ENCODE measurements at places on chromosomes 5 and 9.
A peak's percentile ranks its signal among the peaks of the same experiment; 100 is the strongest.

- no peak for DNase-seq
These were observed 2.4 kb downstream of the CCL28 start for GRCh38 chr5:43409809-43410271.

DNA sequence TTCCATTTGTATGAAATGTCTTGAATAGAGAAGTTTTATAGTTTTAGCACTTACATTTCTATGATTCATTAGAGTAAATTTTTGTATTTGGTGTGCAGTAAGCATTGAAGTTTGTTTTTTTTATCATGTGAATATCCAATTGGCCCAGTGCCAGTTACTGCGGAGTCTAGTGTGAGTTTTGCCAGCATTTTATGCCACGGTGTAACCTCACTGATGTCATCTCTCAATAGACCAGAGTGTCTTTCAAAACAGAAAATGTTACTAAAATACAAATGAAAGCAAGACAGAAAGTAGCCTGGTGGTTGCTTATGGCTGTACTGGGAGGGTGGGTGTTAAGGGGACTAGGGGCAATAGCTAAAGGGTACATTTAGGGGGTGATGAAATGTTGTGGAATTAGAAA is 62.8 kb downstream of the IPPK start:
- DNase-seq, result peak; percentile 82

- peak; percentile 41 for DNase-seq
These were observed 72.5 kb downstream of the AP3B1 start for GRCh38 chr5:78221964-78222451.

DNA sequence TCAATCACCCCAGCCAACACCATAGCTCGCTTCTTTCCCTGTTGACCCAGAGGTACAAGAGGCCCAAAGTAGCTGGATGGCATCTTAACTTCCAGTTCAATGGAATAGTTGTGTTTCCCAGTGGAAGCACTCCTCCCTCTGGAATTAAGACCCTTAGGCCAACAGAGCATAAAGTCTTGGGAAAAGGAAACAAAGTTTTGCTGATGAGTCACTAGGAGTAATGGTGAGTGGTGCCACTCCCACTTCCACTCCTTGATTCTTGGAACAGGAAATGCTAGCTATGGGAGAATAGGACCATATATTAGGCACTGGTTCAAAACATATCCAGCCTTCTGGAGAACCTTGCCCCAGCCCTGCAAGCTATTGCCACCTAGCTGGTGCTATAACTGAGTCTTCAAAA is 44.7 kb upstream of the LMX1B start:
- DNase-seq, result peak; percentile 22

DNA sequence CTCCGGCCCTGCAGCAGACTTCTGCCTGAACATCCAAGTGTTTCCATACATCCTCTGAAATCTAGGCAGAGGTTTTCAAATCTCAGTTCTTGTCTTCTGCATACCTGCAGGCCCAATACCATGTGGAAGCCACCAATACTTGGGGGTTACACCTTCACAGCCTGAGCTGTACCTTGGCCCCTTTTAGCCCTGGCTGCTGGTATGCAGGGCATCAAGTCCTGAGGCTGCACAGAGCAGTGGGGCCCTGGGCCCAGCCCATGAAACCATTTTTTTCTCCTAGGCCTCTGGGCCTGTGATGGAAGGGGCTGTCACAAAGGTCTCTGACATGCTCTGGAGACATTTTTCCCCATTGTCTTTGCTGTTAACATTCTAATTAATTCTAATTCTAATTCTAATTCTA is 680.6 kb downstream of the ELAVL2 start:
- DNase-seq, result no peak

DNA sequence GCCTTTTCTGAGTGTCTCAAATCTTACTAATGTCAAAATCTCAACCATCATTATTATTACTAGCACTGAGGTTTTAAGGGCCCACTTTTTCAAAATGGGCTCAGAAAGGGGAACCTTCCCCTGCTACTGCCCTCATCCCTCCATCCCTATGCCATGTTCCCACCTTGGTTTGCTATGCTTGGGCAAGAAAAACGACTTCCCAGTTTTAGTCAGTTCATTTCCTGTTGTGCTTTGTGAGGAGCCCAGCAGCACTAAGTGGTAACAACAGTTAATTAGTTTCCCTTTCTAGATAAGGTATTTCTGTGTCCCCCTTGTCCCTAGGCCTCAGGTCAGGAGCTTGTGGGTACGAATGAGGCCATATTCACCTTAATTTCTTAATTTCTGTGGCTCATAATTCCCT is 595.2 kb downstream of the RAB3C start:
- no peak for DNase-seq

DNA sequence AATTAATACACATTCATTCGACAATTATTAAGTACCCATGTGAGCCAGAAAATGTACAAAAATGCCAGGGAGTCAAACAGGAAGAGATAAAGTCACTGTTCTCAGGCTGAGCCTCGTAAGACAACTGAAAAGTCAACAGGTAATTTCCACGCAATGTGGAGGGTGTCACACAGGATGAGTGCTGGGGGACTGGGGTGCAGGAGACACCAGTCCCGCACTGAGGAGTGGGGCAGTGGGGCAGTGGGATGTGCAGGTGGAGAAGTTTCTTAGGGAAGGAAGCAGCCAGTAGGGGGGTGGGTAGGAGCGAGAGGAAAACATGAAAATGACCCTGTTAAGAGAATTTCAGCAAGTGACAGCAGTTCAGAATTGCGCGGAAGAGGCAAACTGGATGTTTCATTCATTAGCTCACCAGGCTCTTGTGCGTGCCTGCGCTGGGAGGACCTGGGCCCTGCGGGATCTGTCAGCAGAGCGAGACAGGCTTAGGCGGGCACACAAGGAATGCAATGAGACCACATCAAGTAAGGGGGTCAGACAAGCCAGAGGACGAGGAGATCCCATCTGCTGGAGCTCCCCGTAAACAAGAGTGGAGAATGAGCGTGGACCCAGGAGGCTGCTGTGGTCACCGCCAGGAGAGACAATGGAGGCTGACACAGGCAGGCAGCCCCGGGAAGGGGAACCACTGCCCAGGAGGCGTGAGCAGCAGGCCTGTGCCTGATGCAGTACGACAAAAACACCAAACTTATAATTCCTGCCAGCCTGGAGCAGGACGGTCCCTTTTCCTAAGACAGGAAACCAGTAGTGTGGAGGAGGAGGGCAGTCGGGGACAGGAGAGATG is 21.0 kb downstream of the CAMSAP1 start:
- DNase-seq, result no peak

- DNase-seq, result no peak
These were observed 1.4 kb downstream of the ZBTB26 start for GRCh38 chr9:122929796-122930354.

- DNase-seq, result peak; percentile 44
These were observed at the start of gene CD74 for GRCh38 chr5:150412319-150413175. CD74 (minus strand) TSS chr5:150412910; CDS start chr5:150412749, 161 bp downstream.

GRCh38 chr5:160001457-160001856 is 7.5 kb upstream of the TTC1 start:
- no peak for DNase-seq

- no peak for DNase-seq
These were observed 52.1 kb downstream of the GRIA1 start for GRCh38 chr5:153542536-153542935.

DNA sequence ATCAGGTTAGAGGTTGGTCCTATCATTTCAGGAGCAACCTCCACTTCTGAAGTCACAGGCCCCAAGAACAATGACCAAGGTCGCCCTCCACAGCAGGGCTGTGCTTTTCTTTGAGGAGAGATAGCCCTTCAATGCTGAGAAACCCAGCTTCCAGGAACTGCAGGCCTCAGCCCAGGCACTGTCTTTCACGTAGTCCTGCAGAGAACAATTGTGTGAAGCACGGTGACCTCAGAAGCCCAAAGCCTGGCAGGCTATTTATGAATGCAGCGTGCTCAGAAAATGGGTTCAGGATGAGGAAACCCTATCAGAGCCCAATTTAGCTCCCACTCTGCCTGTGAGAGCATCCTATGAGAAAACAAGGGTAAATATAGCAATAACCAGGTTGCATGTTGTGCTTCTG is 388.3 kb downstream of the PLK2 start:
- DNase-seq, result no peak

DNA sequence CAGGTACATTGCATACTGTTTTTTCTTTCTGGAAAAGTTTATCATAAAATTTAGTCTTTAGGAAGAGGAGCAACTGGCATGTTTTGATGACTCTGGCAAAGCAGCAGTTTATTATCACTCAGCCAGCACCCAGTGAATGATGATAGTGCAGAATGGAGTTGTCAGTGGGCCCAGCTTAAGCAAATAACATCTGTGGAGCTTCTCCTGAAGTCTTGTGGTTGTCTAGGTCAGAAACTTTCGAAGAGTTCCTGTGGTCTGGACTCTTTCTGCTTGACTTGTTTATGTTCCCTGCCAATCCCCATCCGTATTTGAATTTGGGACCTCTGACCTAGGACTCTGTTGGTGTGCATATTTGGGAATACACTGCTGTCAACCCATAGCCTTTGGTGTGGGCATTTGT is 38.1 kb upstream of the C5orf47 start:
- no peak for DNase-seq

DNA sequence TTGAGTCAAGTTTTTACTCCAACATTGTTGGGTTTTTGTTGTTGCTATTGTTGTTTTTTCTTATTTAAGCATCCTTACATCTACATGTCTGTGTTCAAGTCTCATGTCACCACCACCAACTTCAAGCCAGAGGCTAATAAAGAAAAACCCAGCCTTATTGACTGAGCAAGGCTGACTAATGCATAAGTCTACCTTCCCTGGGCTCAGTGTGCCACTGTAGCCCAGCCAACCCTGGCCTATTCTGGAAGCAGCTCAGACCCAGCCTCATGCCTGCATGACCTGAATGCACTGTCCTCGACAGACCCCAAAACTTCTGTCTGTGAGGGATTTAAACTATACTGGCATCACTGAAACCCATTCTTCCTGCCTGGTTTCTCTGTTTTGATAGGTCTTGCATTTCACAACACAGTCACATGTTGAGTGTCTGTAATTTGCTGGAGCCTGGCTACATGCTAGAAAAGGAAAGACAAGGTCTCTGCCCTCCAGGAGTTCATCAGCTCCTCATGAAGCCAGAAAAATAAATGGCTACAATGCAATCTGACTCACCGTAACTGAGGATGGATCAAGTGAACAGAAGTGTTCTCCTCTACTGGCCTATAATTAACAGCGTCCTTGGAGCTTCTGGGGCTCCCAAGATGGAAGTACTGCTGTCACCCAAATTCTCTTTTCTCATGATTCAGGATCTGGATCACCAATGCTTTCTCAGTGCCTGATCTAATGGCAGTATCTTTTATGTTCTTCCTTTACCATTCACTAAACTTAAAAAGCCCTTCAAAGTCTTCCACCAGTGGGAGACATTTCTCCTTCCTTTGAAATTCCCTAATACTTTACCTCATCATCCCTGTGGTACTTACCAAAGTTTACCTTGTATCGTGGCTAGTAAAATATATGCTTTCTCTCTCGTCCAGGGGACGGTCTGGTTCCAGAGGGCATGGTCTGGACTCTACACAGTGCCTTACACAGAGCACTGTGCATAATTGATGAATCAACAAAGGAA is 103.9 kb upstream of the IFNE start:
- DNase-seq, result peak; percentile 63

GRCh38 chr9:97367729-97368128 is 44.2 kb upstream of the TDRD7 start:
- no peak for DNase-seq

DNA sequence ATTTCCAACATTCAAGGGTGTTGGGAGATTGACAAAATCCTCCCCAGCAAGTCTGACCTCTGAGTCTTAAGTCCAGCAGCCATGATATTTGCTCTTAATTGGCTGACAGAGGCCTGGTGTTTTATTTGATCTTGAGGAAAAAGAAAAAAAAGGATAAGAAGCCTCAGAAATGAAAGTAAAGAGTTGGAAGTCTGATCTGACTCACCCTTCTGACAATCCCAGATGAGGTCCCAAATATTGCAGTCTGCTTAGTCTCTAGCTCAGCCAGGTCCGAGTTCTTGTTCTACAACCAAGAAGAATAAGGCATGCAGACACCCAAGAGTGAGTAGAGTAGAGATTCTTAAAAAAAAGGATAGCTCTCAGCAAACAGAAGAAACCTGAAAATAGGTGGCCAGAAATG is 632.5 kb upstream of the ST8SIA4 start:
- no peak for DNase-seq
